ENCODE measurements at places on chromosomes 5 and 9.

DNA sequence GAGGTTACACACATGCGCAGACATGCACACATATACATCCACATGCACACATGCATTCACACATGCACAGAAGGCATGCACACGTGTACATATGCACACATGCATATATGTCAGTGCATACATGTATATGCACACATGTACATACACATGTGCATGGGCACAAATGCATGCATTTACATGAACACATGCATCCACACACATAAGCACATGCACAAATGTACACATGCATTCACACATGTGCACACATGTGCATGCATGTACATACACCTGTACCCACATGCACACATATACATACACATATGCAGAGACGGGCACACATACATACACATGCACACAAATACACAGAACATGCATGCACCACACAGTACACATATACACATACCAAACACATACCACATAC, 97.7 kb downstream of the SYK start:
- no peak for DNase-seq

DNA sequence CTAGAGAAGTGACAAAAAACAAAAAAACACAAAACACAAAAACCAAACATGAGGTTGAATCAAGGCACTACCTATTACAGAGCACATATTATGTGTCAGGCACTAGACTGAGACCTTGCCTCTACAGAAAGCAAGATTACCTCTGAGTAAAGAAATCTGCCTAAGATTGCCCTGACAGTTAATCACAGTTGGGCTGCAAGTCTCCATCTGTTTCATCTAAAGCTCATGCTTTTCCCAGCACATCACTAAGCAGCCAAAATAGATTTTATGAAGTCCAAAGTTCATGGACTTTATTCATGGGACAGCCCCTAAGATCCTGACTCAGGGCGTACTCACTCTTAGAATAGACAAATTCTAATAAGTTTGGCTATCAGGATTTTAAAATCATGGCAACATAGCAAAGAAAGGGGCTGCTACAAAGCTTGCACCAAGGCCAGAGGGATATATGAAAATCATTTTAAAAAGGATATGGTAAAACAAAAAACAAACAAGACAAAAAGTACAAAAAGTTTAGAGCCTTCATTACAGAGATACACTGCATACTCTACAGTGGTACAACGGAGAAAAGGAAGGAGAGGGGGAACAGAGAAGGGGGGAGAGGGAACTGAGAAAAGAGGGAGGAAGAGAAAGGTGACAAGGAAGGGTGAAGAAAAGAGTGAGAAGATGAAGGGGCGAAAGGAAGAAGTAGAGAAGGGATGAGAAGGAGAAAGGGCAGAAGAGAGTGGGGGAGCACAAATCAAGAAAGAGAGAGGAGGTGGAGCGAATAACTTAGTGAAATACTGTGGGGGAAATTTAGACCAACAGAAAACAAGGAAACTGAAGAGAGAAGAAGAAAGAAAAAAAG, 58.2 kb downstream of the RICTOR start:
- no peak for DNase-seq

- no peak for DNase-seq
These were observed 394.0 kb downstream of the CETN3 start for GRCh38 chr5:90015584-90016018.

DNA sequence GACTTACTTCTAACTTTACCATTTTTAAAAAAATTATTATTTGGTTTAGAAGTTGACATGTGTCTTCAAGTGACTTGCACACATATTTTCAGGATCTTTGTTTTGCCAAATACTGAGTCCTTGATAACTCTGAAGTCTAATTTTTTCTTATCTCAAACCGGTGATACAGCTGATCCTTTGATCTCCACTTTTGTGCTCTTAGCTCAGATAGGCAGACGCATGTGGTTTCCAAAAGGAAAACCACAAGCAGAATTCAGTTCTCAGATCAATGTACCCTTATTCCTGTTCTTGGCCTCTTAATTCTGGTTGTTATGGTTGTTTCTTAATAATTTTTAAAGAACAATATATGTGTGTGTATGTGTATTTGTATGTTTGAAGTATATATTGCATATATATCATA, 238.3 kb upstream of the EDIL3 start:
- DNase-seq: peak; percentile 7

DNA sequence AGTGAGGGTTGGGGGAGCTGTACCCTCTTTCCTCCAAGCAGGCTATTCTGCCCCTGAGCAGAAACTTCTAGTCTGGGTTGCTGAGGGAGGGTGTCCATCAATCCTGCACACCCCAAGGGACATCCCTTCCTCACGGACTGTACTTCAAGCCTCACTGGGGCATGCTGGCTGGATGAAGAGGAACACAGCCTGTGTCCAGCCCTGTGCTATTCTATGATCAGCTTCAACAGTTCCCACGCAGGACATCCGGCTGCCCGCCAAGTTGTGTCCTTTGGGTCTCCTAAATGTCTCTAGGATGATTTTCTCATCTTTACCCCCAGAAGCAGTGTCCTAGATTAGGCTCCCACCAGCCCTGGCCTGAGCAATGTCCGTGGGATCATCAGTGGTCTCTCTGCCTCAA, 68.1 kb downstream of the CRB2 start:
- no peak for DNase-seq

GRCh38 chr5:2709976-2710689, 41.3 kb downstream of the IRX2 start:
- no peak for DNase-seq

DNA sequence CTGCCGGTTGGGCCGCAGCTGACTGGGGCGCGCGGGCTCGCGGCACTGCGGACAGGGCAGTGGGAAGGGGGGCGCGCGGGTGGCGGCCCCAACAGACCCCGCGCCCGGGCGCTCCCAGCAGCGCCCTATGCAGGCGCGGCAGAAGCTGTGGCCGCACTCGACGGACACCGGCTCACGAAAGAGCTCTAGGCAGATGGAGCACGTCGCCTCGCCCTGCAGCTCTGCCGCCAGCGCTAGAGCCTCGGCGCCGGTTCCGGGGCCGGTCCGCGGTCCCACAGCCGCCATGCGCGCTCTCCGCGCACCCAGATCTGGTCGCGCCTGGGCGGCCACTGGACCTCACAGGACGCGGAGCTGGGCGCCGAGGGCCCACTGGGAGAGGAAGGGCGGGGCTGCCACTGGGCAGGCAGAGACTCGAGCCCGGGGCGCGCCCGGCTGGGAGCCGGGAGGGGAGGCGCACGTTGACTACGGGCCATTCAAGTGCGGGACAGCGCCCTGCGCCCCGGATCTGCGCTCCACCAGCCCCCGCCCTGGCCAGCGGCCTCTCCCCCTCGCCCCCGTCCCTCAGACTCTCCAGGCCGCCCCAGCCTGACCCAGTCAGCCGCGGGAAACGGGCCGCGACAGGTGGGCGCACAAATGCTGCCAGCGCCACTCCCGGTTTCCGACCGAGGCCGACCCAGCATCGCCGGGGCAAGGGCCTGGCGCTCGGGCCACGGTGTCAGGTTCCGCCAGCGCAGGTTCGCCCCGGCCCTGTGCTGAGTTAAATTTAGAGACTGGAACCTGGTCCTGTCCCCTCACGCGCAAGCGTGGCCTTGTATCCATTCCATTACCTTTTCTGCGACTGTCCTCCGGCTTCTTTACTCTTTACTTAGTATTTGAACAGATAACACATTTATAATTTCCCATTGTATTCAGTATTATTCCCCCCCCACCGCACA, at the start of gene TRIM7:
Gene TRIM7, minus strand, starts transcription at position 371 of the 935 bp plus-strand sequence. Its CDS starts 86 bp downstream, at position 285.
- peak; percentile 20 for DNase-seq

DNA sequence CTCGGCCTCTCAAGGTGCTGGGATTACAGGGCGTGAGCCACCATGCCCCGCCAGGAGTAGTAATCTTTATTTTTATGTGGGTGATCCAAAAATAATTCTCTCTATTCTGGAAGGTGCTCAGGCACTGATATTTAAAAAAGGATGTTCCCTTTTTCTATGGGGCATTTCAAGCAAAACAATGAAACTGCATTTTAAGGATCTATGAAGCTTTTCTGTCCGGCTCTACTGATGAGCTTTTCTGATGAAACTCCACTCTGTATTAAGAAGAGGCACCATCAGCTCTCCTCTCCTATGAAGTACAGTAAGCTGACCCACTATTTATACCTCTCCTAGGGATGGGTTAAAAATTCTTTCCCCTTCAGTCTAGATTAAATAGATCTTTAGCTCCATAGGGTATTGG, 7.4 kb downstream of the ADAM19 start:
- no peak for DNase-seq

- no peak for DNase-seq
These were observed 5.5 kb downstream of the OBP2B start for GRCh38 chr9:133203506-133204075.

GRCh38 chr5:81969226-81969625, 2.6 kb upstream of the ATG10 start:
- no peak for DNase-seq

DNA sequence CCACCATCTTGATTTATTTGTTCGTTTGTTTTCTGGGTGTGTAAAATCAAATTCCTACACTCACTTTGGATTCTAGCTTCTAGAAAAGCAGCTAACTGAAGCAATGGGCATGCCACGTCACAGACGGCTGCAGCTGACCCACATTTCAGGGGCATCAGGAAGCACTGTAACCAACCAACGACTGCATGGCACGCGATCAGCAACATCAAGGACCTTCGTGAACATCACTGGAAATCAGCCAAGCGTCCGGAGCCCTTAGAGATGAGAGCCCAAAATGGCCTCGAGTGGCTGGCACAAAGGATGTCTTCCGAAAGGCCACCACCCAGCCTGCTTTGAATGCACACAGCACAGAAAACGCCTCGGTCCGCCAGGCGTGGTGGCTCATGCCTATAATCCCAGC, 191.1 kb downstream of the OLFM1 start:
- no peak for DNase-seq

- no peak for DNase-seq
These were observed 57.4 kb downstream of the GOLPH3 start for GRCh38 chr5:32116574-32117313.

DNA sequence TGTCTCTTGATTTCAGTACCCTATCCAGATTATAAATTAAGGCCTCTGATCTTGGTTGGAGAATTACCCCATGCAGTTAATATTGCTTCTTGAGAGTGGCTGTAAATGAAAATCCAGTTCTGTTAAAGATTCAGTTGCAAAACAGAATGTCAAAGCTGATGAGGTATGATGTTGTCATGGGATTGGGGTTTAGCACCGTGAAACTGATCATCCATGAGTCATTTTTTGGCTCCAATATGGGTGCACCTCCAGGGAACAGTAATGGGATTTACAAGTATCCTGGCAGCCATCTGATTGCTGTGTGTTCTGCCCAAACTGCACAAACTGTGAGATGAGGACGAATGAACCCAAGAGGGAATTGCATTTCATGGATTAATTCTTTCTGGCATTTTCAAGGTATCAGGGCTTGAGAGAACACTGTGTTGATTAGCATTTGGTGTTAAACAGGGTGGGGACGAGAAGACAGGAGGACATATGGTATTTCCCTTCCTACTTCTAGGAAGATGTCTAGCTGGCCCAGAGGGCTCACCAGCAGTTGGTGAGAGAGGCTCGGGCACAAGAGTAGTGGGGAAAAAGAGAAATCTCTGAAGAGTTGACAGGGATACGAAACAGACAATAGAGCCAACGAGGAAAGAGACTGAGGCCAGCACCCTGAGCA, 214.7 kb downstream of the GAS1 start:
- DNase-seq: no peak

DNA sequence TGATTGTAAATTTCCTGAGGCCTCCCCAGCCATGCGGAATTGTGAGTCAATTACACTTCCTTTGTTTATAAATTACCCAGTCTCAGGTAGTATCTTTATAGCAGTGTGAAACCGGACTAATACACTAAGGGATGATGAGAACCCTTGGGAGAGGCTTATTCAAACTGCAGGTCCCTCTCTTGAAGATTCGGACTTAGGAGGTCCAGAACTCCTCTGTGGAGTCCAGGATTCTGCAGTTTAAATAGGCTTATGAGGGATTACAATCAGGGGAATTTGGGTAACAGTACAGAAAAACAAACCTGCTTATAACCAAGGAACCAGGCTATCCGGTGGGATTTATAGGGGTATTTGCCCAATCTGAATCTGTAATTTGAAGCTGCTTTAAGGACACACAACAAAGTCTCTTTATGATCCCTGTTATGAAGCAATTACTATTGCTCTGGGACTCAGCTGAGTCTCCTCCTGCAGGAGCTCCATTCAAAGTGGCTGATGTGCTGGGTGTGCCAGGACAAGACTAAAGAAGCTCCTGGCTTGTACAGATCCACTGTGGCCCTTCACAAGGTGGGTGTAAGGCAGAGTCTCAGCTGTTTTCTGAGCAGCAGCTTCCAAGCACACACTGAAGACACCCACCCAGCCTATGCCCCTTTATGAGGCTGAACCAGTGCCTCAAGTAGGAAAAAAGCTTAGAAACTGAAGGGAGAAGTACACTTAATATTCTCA, 41.8 kb upstream of the LHFPL2 start:
- DNase-seq: no peak

DNA sequence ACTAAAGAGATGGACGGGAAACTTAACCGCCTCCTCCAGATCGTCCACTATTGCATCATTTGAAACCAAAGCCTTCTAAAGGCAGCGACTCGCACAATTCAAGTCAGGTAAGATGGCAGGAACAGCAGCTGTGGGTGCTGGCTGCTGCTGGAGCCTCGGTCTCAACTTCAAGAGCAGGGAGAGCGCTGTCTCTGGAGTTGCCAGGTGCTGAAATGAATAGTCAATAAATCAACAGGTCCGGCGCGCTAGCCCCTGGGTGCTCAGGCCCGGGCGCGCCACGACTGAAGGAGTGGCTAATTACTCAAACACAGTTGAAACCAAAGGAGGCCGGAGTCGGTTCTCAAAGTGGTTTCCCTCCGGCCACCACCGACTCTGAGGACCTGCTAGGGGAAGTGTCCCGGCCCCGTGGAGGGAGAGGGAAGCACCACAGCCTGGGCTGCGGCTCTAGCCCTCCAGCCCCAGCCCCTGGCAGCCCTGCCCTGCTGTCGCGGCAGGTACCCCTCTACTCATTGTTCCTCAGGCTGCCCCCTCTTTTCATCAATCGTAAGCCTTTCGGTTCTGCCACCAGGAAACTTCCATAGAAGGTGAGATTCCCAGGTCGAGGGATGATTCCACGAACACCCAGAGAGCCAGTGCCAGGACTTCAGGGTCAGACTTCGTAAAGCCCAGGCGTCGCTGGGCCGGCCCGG, 804 bp downstream of the TTC39B start:
- peak; percentile 45 for DNase-seq

DNA sequence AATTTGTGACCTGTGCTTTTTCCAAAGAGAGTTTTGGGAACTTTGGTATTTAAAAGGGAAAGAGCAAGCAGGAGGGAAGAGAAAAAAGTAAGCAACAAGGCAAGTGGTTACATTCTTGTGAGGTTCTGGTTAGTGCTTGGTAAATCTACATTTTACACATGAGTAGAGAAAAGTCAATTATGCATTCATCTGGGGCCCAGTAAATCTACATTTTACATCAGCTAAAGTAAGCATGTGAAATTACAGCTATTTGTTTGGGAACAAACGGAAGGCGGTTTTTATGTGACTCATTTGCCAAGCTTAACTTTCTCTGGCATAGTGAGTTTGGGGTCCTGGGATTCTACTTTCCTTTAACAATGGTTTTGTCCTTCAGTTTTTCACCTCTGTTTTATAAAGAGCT, 102.2 kb downstream of the SNX18 start:
- no peak for DNase-seq

- peak; percentile 81 for DNase-seq
These were observed 11.8 kb upstream of the CXXC5 start for GRCh38 chr5:139636207-139636792.

All from naive thymus-derived CD8-positive, alpha-beta T cell (primary cell).